ENCODE measurements at places on chromosomes 1 and 21.
A peak's percentile ranks its signal among the peaks of the same experiment; 100 is the strongest.

DNA sequence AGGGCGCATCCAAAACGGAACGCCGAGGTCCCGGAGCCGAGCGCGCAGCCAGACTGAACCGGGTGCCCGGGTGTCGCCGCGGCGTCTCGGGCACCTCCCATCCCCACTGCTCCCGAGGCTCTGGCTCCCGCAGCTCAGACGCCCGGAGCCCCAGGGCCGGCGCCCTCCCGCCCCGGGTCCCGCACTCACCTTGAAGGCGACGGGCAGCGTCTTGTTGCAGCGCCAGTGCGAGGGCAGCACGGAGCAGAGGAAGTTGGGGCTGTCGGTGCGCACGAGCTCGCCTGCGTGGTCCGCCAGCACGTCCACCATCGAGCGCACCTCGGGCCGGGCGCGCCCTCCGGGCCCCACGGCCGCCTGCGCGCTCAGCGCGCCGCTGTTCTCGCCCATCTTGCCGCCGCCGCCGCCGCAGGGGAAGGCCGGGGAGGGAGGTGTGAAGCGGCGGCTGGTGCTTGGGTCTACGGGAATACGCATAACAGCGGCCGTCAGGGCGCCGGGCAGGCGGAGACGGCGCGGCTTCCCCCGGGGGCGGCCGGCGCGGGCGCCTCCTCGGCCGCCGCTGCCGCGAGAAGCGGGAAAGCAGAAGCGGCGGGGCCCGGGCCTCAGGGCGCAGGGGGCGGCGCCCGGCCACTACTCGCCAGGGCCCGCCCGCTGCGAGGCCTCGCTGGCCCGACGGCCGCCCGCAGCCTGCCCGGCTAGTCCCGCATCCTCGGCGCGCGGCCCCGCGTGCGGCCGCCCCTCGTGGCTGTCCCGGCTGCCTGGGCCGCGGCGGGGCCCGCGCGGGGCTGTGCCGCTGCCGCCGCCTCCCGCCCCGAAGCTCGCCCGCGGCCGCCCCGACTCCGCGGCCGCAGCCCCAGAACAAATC, 447 bp downstream of the RUNX3 start:
- DNase-seq, result no peak

DNA sequence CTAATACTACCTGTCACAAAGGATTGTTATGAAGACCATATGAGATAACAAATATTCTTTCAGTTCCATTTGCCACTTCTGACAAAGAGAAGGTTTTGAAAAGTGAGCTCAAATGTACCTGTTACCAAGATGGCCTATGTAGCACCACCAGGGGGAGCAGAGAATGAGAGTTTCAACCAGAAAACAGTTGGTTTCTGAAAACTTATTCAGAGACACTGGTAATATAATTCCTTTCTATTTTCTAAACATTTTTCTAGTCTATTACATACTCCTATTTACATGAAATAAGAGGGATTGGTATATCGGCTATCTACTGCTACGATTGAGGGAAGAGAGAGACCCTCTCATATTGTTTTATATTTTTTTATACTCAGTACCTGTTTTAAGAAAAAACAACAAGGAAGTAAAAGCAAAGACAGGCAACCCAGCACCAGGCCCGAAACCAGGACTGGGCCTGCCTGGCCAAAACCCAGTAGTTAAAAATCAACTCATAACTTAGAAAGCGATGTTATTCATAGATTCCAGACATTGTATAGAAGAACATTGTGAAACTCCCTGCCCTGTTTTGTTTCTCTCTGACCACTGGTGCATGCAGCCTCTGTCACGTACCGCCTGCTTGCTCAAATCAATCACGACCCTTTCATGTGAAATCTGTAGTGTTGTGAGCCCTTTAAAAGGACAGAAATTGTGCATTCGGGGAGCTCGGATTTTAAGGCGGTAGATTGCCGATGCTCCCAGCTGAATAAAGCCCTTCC, 48.3 kb downstream of the IL23R start:
- peak; percentile 11 for DNase-seq

DNA sequence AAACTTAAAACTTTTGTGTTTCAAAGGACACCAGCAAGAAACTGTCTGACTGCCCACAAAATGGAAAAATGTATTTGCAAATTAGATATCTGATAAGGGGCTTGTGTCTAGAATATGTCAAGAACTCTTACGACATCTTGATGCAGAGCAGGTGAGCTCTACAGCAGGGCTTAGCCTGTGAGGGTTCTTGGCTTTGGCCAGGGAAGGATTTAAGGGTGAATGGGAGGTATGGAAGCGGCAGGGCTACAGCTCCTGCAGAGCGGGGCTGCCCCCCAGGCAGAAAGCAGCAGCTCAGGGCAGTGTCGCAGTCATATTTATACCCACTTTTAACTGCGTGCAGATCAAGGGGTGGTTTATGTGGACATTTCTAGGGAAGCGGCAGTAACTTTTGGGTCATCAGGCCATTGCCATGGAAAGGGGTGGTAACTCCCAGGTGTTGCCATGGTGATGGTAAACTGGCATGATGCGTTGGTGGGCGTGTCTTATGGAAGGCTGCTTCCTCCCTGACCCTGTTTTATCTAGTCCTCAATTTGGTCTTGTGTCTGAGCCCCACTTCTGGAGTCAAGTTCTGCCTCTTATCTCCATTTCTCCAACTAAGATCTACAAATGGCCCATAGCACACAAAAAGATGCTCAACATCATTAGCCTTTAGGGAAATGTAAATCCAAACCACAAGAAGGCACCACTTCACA, 23.2 kb downstream of the MORN1 start:
- DNase-seq, result no peak

DNA sequence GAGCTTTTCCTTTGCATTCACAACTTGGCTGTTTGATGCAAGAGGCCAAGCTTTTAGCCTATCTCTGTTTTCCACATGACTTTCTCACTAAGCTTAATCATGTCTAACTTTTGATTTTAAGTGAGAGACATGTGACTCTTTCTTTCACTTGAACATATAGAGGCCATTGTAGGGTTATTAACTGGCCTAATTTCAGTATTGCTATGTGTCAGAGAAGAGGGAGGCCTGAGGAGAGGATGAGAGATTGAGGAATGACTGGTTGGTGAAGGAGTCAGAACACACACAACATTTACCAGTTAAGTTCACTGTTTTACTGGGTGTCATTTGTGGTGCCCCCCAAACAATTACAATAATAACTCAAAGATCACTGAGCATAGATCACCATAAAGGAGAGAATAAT, 193.5 kb downstream of the CYYR1 start:
- DNase-seq, result no peak

GRCh38 chr1:94022471-94023189, 98.3 kb downstream of the ABCA4 start:
- DNase-seq, result peak; percentile 82

GRCh38 chr1:40825435-40825788, 36.8 kb downstream of the CITED4 start:
- DNase-seq, result no peak

DNA sequence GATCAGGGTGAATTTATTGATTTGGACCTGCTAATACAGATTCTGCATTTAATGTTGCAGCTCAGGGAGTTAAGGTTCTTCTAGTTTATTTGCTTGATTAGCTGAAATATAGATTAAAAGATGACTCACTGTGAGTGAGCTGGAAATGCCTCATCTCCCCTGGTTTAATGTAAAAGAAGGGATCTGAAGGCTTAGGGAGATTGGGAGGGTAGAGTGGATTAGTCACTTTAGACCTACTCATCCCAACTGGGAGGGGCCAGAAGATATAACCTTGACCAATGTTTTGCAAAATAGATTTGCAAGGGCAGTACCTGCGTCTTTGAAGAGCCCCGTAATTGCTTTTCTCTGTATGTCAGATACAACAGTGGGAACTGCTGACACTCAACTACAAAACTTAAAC, 922.8 kb upstream of the ADGRL4 start:
- peak; percentile 25 for DNase-seq

- peak; percentile 28 for DNase-seq
Measured at GRCh38 chr1:198072177-198072576, 84.6 kb upstream of the NEK7 start.

GRCh38 chr1:73331726-73332125, 866.2 kb downstream of the LRRIQ3 start:
- DNase-seq, result no peak

GRCh38 chr1:107342316-107342715, 201.5 kb downstream of the NTNG1 start:
- peak; percentile 28 for DNase-seq

- DNase-seq, result no peak
Measured at GRCh38 chr21:33391656-33392055, 11.6 kb upstream of the IFNGR2 start.

- no peak for DNase-seq
Measured at GRCh38 chr1:45348966-45349677, 8.9 kb upstream of the MUTYH start.

GRCh38 chr1:231594123-231594522, 32.5 kb upstream of the DISC1 start:
- DNase-seq, result no peak

DNA sequence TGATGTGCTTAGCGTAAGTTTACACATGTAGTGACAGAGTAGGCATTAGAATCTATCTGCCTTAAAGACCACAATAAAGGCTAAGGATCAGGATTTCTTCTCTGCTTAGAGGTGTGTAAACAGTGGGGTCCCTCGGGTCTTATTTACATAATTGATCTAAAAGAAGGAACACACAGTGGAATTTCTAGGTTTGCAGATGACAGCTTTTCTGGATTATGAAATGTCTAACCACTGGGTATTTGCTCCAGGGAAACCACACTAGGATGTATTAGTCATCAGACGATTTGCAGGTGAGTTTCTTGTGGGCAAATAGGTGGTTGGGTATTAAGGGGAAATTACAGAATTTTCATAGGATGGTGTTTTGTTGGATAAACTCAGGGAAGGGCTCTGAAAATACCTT, 5.8 kb downstream of the LRRC8D start:
- DNase-seq, result no peak

DNA sequence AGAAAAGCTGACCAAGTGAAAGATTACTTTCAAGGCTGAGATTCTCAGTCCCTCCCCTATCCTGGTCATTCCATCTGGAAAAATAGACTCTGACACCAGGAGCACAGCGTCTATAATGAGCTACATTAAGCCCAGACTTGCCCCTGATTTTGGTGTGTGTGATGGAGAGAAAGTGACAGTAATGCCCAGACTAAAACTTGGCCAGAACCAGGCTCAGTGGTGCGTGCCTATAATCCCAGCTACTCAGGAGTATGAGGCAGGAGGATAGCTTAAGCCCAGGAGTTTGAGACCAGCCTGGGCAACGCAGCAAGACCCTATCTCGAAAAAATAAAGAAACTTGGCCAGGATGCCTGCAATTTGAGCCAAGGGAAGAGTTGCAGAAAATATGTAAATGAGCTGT, 15.9 kb downstream of the PLEKHA6 start:
- no peak for DNase-seq

GRCh38 chr21:38254970-38255369, 1.8 kb upstream of the KCNJ15 start:
- no peak for DNase-seq

GRCh38 chr1:245169376-245169775, 14.6 kb downstream of the KIF26B start:
- no peak for DNase-seq

DNA sequence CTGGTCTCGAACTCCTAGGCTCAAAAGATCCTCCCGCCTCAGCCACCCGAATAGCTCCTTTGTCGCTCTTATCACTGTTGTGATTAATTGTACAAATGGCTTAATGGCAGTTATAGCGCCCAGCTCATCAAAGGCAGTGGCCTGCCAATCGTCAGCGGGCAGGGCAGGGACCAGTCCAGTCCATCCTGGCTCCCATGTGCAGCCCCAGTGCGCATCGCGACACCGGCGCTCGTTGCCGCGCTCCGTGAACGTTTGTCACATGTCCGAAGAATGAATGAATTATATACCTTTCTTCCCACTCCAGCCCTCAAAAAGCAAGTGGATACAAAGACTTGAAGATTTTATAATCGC, 18.4 kb downstream of the MTX1 start:
- DNase-seq, result no peak

DNA sequence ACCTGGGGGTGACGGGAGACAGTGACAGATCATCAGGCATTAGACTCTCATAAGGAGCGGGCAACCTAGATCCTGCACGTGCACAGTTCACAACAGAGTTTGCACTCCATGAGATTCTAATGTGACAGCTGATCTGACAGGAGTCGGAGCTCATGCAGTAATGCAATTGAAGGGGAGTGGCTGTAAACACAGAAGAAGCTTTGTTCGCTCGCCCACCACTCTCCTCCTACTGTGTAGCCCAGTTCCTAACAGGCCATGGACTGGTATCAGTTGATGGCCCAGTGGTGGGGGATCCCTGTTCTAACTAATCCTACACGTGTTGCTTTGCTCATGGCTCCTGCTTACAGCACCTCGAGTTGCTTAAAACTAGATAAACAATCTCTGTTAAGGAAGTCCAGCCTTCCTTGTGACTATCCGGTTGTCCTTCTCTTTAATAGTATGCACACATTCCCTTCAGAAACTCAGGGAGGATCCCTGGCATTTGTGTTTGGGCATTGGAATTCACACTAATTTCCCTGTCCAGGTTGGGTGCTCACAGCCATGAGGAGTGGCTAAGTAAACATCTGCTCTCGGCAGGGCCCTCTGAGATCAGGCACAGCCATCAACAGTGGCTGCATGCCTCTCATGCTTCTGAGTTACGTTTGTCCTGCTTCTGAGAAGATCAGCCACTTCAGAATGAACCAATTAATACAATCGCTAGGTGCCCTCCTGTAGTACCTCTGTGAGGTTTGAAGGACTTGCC, 21.1 kb upstream of the F3 start:
- DNase-seq, result no peak

DNA sequence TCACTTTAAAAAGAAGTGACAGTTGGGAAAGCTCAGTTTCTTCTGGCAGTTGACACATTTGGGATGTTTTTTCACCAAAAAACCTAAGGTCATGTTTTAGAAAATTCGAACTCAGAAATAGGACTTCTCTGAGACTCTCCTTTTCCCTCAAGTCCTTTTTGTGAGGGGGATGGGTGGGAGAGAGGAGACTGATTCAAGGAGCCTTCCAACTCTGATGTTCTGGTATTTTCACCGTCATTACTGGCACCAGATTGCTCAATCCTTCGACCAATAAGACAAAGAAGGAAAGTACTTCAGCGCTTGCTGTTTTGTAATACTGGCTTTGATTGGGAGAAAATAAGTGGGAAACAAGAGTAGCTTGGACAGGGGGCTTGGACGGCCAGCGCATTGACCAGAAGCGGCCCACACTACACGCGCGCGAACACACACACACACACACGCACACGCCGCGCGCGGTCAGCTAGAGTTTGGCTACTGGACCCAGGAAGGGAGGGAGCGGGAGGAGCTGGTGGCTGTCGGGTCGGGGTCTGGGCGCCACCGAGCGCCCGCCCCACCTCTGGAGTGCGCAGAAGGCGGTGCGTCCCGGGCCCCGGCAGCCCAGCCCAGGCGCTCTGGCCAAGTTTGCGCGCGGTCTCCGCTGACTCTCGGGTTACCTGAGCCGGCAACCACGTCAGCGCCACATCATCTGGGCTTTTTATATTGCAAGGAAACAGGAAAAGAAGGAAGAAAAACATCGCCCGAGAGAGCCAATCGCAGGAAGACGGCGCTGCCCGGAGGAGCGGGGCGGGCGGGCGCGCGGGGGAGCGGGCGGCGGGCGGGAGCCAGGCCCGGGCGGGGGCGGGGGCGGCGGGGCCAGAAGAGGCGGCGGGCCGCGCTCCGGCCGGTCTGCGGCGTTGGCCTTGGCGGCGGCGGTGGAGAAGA, at the start of gene KCNK1:
TSS of gene KCNK1 (plus strand) at position 855 of the 921 bp plus-strand sequence. CDS start at position 921, 66 bp downstream.
- peak; percentile 85 for DNase-seq

GRCh38 chr1:32647308-32648134, 2.8 kb downstream of the ZBTB8OS start:
- DNase-seq, result no peak

All from fibroblast of upper back skin (primary cell).